ENCODE measurements at places on chromosomes 3 and 15.

- DNase-seq: no peak
Observed at GRCh38 chr3:53799338-53799865, 46.8 kb downstream of the CHDH start.

DNA sequence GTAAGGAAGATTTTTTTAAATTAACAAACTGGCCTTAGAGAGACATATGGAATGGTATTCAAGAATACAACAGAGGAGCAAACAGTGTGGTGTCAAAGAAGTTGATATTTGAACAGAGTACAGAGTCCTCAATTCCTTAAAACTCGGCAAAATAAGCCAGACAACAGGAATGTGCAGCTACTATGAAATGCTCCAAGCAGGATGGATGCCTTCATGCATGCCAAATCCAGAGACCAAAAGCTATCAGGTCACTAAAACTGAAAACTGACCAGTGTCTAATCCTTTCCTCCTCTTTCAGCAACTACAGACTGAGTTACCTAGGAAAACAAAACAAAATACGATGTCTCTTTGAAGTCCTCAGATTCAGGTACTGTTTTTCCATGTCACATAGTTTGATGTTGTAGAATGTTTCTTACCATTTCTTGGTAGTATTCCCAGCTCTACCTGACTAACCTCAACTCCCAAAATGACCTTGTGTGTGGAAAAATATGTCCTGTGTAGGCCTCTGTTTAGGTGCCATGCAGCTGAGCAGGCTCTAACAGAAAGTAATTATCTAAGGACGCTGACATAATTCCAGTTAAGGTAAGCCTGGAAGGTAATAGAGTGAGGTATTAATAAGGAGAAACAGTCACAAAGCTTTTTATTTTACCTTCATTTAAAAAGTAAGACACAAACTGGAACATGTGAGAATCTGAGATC lies 46.9 kb downstream of the TBL1XR1 start:
- no peak for DNase-seq

DNA sequence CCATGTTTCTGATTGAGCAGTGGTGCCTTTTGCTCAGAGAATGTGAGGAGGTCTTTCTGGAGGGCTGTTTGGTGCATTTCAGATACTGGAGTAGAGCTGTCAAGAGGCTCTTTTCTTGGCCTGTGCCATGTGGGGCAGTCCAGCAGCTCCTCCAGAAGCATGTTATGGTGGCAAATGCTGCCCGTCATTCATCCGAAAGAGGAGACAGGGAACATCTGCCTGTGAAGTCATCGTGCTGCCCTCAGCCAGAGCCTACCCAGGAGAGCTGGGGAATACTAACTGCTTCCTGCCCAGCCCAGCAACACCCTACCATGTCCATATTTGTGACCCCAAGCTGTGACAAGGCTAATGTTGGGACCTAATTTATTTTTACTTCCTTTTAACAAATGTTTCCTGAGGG lies 82.2 kb upstream of the SLC6A6 start:
- DNase-seq: no peak

- no peak for DNase-seq
Observed at GRCh38 chr15:88880944-88881740, 14.2 kb downstream of the HAPLN3 start.

DNA sequence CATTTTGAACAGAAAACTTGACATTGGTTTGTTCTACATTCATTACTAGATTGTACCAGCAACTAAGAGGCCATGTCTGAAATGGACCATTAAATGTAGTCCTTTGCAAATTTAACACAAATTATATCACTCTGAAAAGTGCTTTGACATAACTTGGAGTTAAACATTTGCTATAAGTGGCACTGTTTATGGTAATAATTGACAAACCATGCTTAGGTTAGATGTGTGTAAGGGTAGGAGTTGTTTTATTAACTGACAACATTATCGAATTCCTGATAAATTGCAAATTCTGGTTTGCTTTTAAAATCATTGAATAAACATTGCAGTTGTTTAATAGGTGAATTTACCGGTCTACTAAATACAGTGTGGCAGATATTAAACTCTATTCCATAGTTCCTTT lies 6.1 kb upstream of the TMEM207 start:
- DNase-seq: no peak

GRCh38 chr3:140085001-140085400 lies 150.0 kb downstream of the CLSTN2 start:
- no peak for DNase-seq

DNA sequence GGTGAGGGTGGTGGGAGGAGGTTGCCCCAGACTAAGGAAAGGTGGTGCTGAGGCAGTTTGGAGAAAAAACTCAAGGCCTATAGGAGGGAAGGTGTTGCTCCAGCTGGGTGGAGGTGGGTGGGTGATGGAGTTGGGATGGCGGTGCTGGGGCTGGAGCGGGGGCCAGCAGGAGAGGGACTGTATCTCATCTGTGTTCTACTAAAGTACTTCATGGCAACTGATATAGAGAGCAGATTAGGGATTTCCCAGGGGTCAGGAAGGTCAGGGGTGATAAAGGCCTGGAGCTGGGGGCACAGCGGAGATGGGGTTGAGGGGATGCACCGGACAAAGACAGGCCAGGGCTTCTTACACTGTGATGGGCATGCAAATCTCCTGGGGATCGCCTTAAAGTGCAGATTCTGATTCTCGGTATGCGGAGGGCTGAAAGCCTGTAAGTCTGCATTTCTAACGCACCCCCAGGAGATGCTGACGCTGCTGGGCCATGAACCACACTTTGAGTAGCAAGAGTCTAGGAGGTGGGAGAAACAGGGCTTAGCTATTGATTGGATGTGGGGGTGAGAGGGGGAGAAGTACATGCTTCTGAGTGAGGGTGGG lies 4.2 kb downstream of the KLHL40 start:
- no peak for DNase-seq

GRCh38 chr3:67437090-67437489 lies 217.3 kb downstream of the SUCLG2 start:
- DNase-seq: no peak

GRCh38 chr3:125001557-125002413 lies 54.0 kb downstream of the HEG1 start:
- no peak for DNase-seq

- no peak for DNase-seq
Observed at GRCh38 chr3:104519468-104520227, 847.1 kb upstream of the ALCAM start.

- no peak for DNase-seq
Observed at GRCh38 chr3:67334588-67334987, 319.8 kb downstream of the SUCLG2 start.

DNA sequence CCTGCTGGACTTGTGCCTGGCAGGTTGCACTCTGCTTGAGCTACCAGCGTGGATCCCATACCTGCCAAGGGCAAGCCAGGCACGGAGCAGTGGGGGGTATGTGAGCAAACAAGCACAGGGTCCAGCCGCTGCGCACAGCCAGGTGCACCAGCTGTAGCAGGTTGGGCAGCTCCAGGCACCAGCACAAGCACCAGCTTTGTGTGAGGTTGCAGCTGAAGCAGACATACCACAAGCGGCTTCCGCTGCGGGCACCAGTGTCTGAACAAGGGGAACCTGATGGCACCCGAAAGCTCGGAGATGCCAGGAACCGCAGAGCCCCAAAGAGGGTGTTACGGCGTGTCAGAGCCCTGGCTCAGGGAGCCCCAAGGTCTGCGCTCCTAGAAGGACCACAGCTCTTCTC lies 472.7 kb upstream of the ARL6 start:
- DNase-seq: no peak

GRCh38 chr3:187823746-187824145 lies 78.5 kb upstream of the BCL6 start:
- no peak for DNase-seq

DNA sequence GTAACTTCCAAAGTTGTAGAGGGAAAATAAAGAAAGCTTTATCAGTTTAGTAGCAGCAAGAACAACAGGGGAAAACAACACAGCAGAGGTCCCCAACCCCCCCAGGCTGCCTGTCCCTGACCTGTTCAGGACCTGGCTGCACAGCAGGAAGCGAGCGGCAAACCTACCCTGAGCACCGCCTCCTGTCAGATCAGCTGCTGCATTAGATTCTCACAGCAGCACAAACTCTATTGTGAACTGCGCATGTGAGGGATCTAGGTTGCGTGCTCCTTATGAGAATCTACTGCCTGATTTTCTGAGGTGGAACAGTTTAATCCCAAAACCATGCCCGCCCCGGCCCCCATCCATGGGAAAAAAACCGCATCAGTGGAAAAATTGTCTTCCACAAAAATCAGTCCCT lies 40.3 kb downstream of the USP50 start:
- DNase-seq: no peak

DNA sequence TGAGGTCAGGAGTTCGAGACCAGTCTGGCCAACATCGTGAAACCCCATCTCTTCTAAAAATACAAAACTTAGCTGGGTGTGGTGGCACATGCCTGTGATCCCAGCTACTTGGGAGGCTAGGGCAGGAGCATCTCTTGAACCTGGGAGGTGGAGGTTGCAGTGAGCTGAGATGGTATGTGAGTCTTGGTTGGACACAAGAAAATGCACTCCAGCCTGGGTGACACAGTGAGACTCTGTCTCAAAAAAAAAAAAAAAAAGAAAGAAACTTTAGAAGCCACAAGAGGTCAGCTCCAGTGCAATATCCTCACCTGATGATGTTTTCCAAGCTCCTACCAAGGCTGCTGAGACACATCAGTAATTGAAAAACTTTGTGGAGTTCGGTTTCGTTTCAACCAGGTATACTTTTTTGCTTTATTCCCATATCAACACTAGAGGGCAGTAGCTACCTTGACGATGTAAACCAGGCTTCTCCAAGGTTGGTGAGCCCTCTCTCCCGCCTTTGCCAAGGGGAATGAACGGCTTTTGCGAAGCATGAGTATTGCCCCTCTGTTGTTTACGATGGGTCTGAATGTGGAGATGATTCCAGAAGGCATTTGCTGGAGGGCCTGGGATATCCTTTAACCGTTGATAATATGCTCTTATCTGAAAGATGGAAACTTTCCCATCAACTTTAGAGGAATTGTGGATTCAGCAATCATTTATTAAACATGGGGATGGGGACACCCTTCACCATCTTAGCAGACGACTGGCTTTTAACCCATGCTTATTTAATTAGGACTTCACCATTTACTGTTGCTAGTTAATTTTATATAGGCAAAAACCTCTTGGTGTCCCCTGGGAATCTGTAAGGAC lies 202.8 kb downstream of the SV2B start:
- no peak for DNase-seq

- no peak for DNase-seq
Observed at GRCh38 chr15:47411733-47412132, 305.6 kb upstream of the SEMA6D start.

DNA sequence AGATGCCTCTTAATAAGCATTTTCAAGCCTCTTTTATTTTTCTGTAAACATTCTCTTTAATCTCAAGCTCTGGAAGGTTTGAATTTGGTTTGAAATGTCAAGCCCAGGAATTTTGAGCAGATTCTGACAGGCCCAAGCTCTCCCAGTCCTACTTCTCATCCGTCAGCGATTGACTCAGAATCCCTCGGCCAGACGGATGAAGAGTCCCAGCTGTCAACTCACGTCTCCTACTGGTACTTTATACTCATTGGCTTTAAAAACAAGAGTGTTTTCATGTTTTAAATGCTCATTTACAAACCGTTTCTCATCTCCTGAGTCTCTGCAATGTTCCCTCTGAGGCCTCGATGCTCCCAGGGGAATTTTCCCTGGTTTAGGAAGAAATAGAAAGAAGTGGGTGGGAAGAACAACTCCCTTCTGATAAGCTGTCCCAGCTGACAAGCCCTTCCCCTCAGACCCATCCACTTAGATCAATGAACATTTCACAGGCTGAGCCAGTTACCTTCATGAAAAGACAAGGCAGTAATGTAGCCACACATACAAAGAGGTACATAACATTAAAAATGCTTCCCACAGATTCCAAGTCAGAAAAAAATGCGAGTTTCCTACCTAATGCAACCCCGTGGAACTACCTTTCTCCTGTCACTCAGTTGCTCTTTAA lies 478.2 kb upstream of the DPH6 start:
- DNase-seq: no peak

DNA sequence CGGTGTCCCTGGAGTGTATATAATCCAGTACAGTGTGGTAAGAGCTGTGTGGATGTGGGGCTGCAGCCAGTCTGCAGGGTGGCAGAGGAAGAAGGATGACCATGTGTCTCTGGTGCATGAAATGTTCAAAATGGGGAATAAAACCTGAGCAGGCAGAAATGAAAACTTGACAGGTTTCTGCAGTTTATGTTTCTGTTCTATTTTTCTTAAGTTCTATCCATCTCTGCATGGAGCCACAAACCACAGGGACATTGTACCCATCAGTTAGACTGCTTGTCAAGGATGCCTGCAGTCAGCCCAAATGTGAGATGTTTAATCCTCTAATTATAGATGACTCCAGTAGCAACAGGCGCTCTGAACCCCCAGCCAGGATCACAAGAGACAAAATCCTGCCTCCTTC lies 216.7 kb downstream of the IL20RB start:
- no peak for DNase-seq

GRCh38 chr15:60800299-60801072 lies 321.5 kb upstream of the ICE2 start:
- DNase-seq: no peak

DNA sequence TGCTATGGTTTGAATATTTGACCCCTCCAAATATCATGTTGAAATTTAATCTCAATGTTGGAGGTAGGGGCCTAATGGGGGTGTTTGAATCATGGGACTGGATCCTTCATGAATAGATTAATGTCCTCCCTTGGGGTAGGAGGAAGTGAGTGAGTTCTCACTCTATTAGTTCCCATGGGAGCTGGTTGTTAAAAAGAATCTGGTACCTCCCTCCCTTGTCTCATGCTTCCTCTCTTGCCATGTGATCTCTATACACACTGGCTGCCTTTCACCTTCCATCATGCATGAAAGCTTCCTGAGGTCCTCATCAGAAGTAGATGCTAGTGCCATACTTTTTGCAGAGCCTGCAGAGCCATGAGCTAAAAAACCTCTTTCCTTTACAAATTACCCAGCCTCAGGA lies 177.7 kb upstream of the MCTP2 start:
- DNase-seq: no peak

GRCh38 chr15:33654860-33655259 lies 313.4 kb upstream of the CHRM5 start:
- no peak for DNase-seq

GRCh38 chr3:86251781-86252180 lies 739.2 kb downstream of the VGLL3 start:
- DNase-seq: no peak

- DNase-seq: no peak
Observed at GRCh38 chr3:29764603-29765254, 483.9 kb downstream of the RBMS3 start.

GRCh38 chr3:172082269-172082668 lies 42.9 kb downstream of the FNDC3B start:
- DNase-seq: no peak

DNA sequence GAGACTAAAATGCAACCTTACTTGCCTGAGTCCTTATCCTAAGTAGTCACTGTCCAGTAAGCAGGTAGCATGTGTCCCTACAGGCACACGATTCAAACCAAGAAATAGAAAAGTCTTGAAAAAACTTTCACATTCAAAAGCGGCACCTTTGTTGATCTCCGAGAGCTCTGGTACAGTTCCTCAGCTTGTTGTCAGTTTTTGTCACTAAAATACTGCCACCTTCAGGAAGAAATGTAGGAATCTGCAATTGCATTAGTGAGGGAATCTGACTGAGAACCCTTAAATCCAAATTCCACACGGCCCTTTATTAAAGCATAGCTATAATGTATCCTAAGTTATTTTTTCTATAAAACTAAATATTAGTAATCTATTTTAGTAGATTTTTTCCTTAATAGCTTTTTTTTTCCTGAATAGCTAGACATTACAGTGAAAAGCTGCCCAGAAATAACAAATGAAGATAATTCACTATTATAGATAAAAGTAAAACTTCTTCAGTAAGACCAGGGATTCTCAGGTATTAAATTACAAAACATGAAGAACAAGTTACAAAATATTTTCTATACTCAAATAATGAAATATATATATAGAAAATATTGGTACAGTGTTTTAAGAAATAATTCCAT lies 44.0 kb downstream of the CCDC54 start:
- DNase-seq: no peak

- DNase-seq: no peak
Observed at GRCh38 chr15:78682693-78683410, 41.8 kb upstream of the CHRNB4 start.

Measured in T-helper 9 cell (primary cell).